Chondrocyte (in vitro differentiated cells): ENCODE measurements at places on chromosomes 5 and 9. TPM values are rescaled to one million over a fixed set of nuclear protein-coding genes. Genes with fewer than 3 reads are reported as not detected.

Gene OBP2B
- total RNA-seq = not detected in 3 replicates

Gene LCNL1
- total RNA-seq = 0.15 to 5.8 TPM (median 5.2 TPM) in 3 replicates

Gene FCN2
- total RNA-seq = not detected in 3 replicates

Gene COL5A1
- total RNA-seq = 2,235 to 2,410 TPM (median 2,315 TPM) in 3 replicates

Gene CDH18
- not detected in 3 replicates for total RNA-seq

Gene FPGS
- 50.8 to 52.8 TPM (median 50.8 TPM) in 3 replicates for total RNA-seq

Gene SLC1A1
- 7.1 to 11.0 TPM (median 10.2 TPM) in 3 replicates for total RNA-seq

Gene SMIM33
- total RNA-seq = not detected in 3 replicates

Gene GRIN3A
- total RNA-seq = not detected in 3 replicates

Gene PLCXD3
- not detected in 3 replicates for total RNA-seq

Gene TAF11L10
- not detected in 3 replicates for total RNA-seq

Gene IFNK
- not detected in 3 replicates for total RNA-seq

Gene SLC6A18
- not detected in 3 replicates for total RNA-seq

Gene GABRG2
- not detected in 3 replicates for total RNA-seq

Gene TAF1L
- 0.02 TPM in 1 of 3 replicates, not detected in the others for total RNA-seq

Gene SKIC3
- total RNA-seq = 114 to 132 TPM (median 116 TPM) in 3 replicates

Gene WDR31
- total RNA-seq = 1.7 to 2.4 TPM (median 1.8 TPM) in 3 replicates

Gene KLF9
- total RNA-seq = 29.8 to 32.7 TPM (median 31.0 TPM) in 3 replicates

Gene ARID3C
- total RNA-seq = 0.20 TPM in 1 of 3 replicates, not detected in the others

Gene CXCL14
- total RNA-seq = 0.21 TPM in 1 of 3 replicates, not detected in the others

Gene FBLL1
- total RNA-seq = 2.4 to 8.3 TPM (median 7.9 TPM) in 3 replicates

Gene SARDH
- total RNA-seq = 0.74 to 1.2 TPM in 2 of 3 replicates, not detected in the other

Gene SLC36A3
- not detected in 3 replicates for total RNA-seq

Gene GRXCR2
- total RNA-seq = not detected in 3 replicates

Gene CCNI2
- 0.15 TPM in 1 of 3 replicates, not detected in the others for total RNA-seq

Gene CSNK1A1
- total RNA-seq = 214 to 227 TPM (median 224 TPM) in 3 replicates

Gene ACOT12
- total RNA-seq = not detected in 3 replicates

Gene STK32A
- total RNA-seq = 0.12 to 0.31 TPM in 2 of 3 replicates, not detected in the other

Gene KCNV2
- not detected in 3 replicates for total RNA-seq

Gene PCDHGB7
- total RNA-seq = 3.5 to 5.4 TPM (median 4.3 TPM) in 3 replicates

Gene GMCL2
- total RNA-seq = not detected in 3 replicates

Gene IL13
- total RNA-seq = not detected in 3 replicates

Gene SPINK6
- not detected in 3 replicates for total RNA-seq

Gene PTPRD
- total RNA-seq = 5.7 to 15.6 TPM (median 6.8 TPM) in 3 replicates
